Mucosa of descending colon (tissue), 3 donors: ENCODE measurements at places on chromosomes 5 and 9. TPM values are rescaled to one million over a fixed set of nuclear protein-coding genes. Genes with fewer than 3 reads are reported as not detected.

DNA sequence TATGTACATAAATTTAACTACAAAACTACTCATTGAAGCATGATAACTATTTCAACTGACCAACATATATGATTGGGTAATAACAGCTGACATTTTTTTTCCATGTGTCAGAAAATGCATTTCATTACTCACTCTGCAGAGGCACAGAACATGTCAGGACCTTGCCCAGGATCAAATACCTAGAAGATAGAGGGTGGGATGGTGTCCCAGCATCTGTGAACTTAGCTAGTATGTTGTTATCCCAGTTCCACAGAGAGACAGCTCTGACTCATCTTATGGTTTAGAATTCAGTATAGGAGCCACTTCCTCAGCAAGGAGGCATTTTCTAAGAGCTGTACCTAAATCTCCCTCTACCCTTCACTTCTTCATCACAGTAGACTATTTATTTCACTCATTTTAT lies 1198.6 kb upstream of the ACO1 start:
- no peak for DNase-seq

GRCh38 chr5:60535198-60535597 lies 164.8 kb downstream of the DEPDC1B start:
- DNase-seq = no peak

GRCh38 chr9:127448112-127448805 lies 2.9 kb downstream of the RPL12 start:
- DNase-seq = no peak

DNA sequence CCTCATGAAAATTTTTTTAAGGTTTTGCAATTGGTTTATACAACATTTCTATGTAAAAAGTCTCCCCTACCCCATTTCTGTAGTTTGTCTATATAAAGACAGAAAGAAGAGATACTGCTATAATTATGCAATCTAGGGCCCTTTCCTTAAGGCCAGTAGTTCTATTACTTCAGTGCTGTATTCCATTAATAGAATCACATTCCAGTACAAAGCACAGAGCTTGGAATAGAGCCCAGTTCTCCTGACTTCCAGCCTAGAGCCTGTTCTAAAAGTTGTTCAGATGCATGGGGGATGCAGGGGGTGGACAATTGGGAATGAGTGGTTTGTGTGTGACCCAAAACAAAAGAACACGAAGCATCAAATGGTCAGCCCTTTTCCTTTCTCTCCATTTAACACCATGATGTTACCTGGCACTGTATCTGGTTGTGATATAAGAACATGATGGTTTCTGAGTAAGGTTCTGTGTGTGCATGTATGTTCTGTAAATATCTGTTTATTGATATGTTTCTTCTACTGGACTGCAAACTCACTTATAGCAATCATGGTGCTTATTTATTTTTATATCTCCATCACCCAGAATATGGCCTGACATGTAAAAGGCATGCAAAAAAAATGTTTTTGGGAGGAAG lies 8.2 kb upstream of the GRAMD2B start:
- no peak for DNase-seq

- no peak for DNase-seq
Measured at GRCh38 chr5:168672016-168672415, 92.8 kb upstream of the PANK3 start.

- peak; percentile 70 for DNase-seq
Measured at GRCh38 chr9:93132946-93133680, 938 bp downstream of the NINJ1 start.

DNA sequence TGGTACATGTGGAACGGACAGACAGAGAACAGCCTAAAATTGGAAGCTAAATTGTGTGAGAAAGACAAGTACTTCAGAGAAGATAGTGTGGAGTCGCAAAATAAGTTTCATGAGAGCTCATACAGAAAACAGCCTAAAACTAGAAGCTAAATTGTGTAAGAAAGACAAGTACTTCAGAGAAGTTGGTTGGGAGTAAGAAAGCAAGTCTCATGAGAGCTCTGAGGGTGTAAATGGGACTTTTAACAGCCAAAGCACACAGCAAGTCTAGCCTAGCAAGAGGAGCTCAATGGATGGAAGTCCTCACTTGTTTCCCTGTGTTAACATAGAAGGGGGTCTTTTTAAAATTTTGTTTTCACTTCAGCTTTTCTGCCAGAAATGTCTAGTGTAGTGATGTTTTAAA lies 93.1 kb downstream of the STK32A start:
- DNase-seq = no peak

GRCh38 chr5:109611505-109611904 lies 78.2 kb upstream of the MAN2A1 start:
- no peak for DNase-seq

GRCh38 chr5:117318528-117318927 lies 743.9 kb upstream of the SEMA6A start:
- no peak for DNase-seq

DNA sequence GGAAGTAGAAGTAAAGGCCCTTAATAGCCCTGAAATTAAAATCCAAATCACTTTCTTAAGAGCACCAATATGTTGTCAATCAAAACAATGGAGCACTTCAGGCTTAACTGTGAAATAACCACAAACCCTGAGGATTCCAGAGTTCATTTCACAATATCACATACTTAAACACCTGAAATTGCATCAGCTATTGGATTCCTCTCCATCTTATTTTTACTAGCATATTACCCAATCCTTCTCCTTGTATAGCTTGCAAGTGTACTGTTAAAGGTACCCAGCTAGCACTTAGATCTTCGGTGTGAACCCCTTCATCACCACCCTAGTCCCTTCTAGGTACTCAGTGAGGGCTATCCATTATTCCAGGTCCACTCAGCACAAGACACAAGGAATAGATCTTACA lies 287.3 kb downstream of the EFNA5 start:
- DNase-seq = no peak

GRCh38 chr5:174315871-174316270 lies 270.4 kb downstream of the NSG2 start:
- DNase-seq = no peak

- no peak for DNase-seq
Measured at GRCh38 chr9:13513716-13514444, 234.4 kb upstream of the MPDZ start.

- DNase-seq = peak; percentile 29
Measured at GRCh38 chr5:139646111-139646510, 2.0 kb upstream of the CXXC5 start.

DNA sequence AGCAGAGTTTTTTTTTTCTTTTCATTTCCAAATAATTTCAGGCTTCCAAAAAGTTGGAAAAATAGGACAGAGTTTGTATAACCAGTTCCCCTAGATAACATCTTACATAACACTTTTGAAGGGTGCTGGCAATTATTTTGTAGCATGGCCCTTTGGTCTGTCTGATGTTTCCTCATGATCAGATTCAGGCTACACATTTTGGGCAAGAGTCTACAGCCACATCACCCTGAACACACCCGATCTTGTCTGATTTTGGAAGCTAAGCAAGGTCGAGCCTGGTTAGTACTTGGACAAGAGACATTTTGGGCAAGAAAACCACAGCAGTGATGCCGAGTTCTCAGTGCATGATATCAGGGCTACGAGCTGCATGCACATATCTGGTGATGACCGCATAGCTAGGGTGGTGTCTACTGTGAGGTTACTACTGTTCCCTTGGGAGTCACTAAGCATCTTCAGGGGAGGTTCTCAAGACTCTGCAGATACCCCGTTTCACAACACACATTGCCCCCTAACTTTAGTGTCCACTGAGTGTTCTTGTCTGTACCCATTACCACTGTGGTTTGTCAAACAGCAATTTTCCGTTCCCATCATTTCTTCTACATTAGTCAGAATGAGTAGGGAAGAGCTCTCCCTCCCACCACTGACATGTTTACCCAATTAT lies 86.2 kb downstream of the TTC39B start:
- no peak for DNase-seq

GRCh38 chr9:91786132-91786896 lies 163.7 kb downstream of the ROR2 start:
- DNase-seq = no peak

- peak; percentile 34 for DNase-seq
Measured at GRCh38 chr9:135928731-135929655, 21.6 kb upstream of the CAMSAP1 start.

- DNase-seq = no peak
Measured at GRCh38 chr5:138662599-138662998, 87.4 kb upstream of the HSPA9 start.

DNA sequence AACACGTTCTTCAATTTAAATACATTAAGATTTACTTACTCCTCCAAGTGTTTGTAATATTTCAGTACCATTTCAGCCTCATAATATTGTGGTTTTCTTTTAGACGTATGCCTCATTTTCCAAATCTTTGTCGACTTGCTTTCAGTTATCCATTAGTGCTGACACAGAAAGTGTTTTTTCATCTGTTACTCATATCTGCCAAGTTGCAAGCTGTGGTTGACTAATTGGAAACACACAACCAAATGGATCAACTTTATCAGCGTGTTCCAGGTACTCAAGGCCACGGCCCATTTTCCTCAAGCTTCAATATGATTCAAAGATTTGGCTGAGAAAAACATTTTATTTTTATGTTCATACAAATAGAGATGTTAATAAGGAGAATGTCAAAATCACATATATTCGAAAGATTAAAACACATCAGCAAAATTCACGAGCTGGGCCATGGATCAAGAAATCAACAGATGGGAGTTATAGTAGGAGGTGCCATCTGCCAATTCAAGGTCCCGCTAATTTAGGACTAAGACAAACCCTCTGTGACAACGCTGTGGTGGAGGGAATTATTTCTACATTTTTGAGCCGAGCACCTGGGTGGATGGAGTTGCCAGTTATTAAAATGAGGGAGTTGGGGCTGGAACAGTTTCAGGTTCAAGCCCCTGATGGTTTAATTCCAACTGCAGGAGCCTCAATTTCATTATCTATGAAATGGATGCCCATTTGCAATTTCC lies 27.2 kb upstream of the CCNJL start:
- no peak for DNase-seq

- no peak for DNase-seq
Measured at GRCh38 chr5:111670826-111671492, 86.0 kb downstream of the NREP start.

DNA sequence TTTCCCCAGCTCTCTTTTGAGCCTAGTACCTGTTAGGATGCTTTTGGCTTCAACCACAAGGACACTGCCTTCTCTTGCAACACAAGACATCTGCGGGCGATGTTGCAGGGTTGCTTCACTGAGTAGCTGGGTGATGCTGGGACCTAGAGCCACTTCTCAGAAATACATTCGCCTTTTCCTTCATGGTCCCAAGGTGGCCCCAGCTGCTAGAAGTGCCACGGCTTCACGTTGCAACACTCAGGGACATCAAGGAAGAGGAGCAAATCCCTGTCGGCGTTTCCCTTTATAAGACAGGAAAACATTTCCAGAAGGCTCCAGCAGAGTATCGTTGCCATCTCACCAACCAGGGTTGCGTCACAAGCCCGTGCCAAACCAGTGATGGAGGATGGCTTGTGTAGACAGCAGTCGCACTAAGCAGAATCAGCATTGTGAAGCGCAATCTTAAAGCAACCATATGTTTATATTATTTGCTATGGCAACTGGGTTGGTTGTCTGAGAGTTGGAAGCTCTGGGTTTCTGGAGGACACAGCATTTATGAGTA lies 62.7 kb downstream of the ANKRD33B start:
- DNase-seq = no peak

DNA sequence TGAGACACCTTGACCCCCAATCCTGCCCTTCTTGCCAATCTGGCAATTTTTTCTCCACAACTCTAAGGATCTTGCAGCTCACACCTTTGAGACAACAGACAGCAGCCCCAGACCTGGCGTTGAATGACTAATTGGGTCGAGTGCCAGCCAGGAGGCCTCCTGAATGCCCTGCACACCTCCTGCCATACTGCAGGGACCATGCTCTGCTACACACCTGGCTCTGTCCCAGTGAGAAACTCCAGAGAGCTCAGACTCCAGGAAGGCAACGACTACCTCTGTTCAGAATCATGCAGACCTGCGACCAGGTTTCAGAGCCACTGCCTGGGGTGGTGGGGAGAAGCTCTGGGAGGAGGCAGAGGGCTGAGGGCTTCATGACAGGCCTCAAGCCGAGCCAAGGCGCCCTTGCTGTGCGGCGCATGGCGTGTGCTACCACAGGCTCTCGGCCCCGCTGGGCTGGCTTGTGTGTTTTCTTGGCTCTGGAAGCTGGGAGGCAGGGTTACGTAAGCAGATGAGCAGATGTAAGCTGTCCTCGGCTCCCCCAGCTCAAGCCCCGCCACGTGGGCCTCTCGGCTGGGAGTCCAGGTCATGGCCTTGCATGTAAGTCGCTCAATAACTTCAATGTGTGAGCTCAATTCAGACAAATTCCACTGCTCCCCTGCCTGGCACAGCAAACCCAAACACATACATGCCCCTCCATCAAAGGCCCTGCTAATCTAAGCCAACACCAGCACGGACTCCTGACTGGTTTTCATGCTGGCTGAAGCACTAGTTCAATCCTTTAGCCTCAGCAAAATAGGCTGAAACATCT lies 27.5 kb downstream of the B4GALT1 start:
- DNase-seq = peak; percentile 54

GRCh38 chr9:120513825-120514396 lies 66.1 kb downstream of the CDK5RAP2 start:
- no peak for DNase-seq

DNA sequence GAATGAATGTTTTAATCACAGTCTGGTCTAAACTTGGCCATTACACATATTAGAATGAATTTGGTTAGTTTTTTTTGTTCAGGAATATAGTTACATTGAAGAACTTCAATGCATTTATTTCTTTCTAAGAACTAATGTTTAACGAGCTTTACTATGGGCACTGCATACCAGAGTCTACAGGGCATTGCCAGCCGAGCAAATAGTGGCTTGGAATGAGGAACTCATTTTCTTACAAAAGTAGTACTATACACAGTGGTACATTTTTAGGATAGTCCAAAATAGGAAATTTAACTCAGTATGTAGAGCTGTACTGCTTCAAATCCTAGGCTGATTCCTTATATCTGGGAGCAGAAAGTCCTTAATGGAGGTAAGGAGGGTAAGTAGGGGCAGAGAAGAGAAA lies 155.4 kb downstream of the CARTPT start:
- no peak for DNase-seq

FLT4 gene
- total RNA-seq = 9.7 TPM

SVEP1 gene
- 12.0 TPM for total RNA-seq

PKN3 gene
- total RNA-seq = 2.5 TPM

CCDC171 gene
- total RNA-seq = 3.6 TPM

QRFP gene
- total RNA-seq = 0.24 TPM

PDE6A gene
- 3.4 TPM for total RNA-seq

GPX8 gene
- total RNA-seq = 1.9 TPM
